ENCODE measurements at places on chromosomes 5 and 9. TPM values are rescaled to one million over a fixed set of nuclear protein-coding genes. Genes with fewer than 3 reads are reported as not detected.

IL5 gene
- polyA plus RNA-seq = 0.44 TPM

NEUROG1 gene
- not detected for polyA plus RNA-seq

DNA sequence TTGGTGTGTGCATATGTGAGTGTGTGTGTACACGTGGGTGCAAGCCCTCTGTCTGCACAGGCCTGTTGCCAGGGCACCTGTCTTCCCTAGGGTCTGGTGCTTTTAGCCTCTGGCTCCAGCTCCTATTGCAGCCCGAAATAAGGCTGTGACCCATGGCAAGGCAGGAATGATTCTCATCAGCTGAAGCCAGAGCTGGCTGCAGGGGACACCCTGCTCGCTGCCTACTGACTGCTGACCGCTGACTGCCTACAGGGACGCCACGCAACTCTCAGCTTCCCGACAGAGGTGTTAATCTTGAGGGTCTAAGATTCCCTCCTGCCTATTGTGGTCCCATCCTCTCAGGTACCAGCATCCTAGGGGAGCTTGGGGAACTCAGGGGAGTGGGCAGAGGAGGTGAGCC, at the start of gene MYOZ3:
MYOZ3 (plus strand) TSS at position 166 of the 400 bp plus-strand sequence. CDS start 1,691 bp downstream, outside the sequence.
- DNase-seq = no peak

GPX3 gene
- polyA plus RNA-seq = 73.0 TPM

CCDC192 gene
- polyA plus RNA-seq = 0.66 TPM

DNA sequence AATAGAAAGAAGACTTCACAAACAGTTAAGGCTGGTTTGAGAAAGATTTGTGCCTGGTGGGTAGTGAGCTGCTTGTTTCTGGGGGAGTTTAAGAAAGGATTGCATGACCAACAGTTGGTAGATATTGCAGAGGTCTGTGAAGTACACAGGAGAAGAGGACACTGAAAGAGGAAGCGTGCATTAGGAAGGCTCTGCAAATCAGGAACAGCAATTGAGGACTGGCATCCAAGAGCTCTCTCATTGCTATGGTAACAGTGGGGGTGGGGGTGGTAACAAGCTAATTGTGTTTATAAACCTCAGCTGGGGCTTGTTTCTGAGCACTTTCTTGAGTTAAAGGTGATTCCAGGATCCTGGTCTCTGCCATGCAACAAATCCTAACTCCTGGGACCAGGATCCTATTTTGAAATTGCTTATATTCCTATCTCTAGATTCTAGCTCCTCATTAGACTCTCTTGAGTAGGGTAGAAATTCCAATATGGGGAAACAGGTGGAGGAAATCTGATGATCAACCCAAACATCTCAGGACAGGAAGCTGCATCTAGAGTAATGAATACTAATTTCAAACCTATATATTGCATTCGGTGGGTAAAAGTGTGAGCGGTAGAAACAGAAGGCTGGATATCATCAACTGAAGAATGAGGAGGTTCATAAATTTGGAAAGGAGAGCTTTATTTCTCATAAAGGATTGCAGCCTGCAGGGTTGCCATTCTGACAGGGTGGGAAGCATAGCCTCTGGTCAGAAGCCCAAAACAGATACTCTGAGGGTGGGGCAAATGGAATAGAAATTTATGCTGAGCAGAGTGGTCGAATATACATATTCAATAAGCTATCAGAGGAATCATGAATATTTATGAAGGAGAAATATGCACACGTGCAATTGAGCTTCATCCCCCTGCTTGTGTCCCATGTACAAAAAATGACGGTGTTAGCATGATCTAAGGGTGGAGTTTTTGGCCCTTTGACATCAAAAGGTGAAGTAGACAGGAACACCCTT, 79.4 kb downstream of the PTTG1 start:
- DNase-seq = no peak

GRCh38 chr9:12934545-12935272, 159.9 kb downstream of the LURAP1L start:
- DNase-seq = no peak

DNA sequence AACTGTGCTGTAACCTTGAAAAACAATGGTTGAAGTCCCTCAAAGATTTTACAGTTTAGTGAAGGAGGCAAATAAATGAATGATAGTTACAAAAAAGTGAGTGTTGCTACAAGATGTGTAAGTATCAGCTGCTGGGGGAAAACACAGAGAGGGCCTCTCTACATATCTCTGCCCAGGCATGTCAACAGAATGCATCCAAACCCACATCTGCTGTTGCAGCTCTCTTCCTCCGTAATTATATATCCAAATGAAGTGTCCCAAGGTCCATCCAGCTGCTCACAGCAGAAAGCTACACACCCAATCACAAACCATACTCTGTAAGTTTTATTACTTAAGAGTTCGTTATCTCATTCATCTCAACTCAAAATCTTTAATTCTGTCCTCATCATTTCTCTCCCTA, 584.6 kb downstream of the ANXA1 start:
- no peak for DNase-seq

- peak; percentile 21 for DNase-seq
Observed at GRCh38 chr9:79663878-79664277, 92.1 kb downstream of the TLE4 start.

TNFSF15 gene
- 12.0 TPM for polyA plus RNA-seq

DCAF10 gene
- polyA plus RNA-seq = 32.5 TPM

DNA sequence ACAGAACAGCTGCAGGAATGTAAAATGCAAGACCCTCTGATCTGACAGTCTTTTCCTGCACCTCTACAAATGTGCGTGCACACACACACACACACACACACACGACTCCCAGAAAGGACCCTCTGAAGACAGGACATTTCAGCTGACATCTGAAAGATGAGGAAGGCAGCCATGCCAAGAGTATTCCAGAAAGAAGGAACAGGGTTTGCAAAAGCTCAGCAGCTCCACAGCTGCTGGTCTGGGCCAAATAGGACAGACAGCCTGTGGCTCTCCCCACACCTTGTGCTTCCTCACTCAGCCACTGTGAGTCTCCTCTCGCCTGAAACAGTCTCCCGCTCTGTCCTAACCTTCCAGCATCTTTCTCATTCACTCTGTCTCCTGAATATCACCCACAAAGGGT, 189.0 kb downstream of the PALM2AKAP2 start:
- DNase-seq = no peak

- DNase-seq = peak; percentile 92
Observed at GRCh38 chr5:150946351-150946905, 41.6 kb upstream of the ZNF300 start.

DNA sequence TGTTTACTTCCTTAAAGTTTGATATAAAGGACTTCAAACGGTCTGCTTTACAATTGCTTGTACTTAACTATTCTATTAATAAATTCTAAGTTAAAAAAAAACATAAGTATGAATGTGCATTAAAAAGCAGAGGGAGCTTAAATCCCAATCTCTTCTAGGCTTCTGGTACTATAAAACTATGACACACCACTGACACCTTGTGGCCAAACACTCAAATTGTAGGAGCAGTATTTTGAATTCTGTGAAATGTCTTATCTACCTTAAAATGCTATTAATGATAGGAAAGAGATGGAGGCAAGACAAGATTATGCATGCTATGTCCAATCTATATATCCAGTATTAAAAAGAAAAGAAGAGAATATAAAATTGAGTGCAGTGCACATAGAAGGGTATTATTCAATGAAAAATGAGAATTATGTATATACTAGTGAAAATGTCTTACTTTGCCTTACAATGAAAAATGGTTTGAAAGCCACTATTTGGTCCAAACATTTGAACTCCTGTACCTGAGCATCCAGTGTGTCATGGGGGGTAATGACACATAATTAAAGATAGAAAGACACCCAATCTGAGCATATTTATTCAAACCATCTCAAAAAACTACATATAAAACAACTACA, 87.6 kb downstream of the ERP44 start:
- DNase-seq = no peak

DNA sequence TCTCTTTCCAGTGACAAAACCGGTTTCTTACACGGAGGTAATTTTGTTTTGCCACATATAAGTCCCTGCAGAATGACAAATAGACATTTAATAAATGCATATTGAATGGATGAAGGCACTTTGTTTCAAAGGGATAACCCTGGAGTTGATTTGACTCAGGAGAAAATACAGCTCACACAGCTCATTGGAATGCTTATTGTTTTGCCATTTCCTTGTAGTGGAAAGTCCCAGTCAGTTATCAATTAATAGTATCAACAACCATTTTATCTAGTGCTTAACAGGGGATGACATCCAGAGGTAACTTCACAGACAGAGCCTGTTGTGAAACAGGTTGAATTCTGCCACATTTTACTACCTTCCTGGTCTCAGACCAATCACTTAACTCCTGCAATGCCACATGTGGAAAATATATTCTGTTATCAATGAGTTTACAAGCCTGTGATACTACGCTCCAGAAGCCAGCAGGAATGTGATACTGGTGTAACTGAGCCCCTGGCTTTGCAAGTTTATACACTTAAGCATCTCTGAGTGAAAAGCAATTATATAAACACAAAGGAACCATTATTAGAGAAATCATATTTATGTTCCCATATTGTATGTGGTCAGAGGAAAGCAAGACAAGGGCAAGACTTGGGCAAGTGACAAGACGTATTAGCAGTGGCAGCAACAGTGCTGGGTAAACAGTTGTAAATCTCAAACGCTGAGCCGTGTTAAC, 123.1 kb upstream of the ANKRD55 start:
- no peak for DNase-seq

Data from right lung (tissue), 10 donors.